ENCODE measurements at places on chromosomes 2 and 18. TPM values are rescaled to one million over a fixed set of nuclear protein-coding genes. Genes with fewer than 3 reads are reported as not detected.

DNA sequence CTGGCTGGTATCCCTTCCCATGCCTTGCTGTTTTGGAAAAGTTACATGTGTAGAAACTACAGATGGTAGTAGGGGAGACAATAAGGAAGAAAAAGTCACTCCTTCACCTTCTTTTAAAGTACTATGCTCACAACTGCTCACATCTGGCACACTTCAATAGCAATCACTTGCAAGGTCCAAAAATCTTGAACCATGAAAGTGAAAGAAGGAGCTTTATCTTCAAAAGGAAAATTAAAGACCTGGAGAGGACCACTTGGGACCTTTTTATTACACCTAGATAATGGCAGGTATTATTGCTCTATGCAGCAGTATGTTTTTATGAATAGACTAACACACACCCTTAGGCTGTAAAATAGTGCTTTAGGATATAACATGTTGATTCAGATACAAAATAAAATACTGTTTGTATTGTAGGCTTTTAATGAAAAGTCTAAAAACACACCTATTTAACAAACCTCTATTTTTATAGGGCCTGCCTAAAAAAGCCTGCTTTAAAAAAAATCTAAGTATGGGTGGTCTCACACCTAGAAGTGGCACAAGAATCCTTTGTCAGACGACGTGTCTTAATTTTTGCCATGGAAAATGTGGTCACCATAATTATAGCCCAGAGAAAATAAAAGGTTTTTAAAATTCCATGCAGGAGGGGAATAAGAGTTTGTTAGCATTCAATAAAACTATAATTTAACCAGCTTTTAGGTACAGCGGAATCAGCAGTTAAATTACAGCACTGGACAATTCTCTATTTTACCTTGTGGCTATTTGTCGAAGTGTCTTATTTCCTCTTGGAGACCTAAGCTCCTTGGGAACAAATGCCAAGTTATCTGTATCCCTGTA, 124.0 kb downstream of the BCL2 start:
- DNase-seq = no peak

DNA sequence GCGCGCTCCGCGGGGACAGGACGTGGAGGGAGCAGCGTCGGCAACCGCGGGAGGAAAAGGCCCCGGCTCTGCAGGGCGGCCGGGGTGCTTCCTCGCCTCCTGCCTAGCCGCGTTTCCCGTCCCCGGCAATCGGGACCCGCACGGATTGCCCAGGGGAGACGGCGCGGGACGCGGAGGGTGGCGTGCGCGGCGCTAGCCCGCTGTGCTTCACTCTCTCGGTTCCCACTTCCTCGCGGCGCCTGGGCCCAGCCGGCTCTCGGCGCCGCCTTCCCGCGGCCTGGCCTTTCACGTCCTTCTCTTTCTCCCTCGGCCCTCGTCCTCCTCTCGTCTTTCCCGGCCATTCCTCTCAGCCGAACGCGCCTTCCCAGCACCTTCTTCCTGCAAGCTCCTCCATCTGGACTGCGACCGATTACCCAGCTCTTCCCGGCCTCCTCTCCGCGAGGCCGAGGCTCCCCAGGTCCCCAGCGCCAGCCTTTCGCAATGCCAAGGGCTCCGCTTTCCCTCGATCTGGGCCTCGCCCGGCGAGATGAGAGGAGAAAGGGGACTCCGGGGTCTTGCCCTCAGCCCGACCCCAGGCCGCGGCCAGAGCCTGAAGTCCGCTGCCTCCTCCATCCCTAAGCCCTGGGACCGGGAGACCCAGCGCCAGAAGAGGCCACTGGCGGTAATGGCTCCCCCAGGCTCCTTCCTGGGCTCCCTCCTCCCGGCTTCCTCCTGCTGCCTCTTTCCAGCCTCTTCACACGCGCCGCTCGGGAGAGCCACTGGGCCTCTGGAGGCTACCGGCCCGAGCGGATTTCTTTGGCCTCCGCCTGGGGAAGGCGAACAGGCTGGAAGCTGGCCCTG, 34.3 kb upstream of the ATP6V1B1 start:
- peak; percentile 31 for DNase-seq

DNA sequence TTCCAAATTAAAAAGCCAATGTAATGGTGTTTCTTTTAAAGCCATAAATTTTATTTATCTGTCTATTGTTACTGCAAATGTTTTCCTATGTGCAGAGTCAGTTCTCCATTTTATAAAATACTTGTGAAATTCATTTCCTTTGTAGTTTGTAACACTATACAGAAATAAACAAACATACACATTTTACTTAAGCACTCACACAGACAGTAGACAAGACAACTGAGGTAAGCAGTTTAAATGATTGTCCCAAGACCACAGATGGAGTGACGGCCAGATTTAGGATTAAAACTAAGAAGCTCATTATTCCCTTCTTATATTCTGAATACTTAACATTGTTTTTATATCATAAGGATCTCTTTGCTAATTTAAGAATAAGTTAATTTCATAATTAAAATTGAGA, 100.9 kb downstream of the BAZ2B start:
- no peak for DNase-seq

- DNase-seq = no peak
Observed at GRCh38 chr18:477565-477964, 22.9 kb downstream of the COLEC12 start.

The LYG2 gene
- total RNA-seq = not detected
